ENCODE measurements at places on chromosomes 3 and 15.

GRCh38 chr3:76470285-76470684, 569.6 kb upstream of the ROBO2 start:
- no peak for DNase-seq

DNA sequence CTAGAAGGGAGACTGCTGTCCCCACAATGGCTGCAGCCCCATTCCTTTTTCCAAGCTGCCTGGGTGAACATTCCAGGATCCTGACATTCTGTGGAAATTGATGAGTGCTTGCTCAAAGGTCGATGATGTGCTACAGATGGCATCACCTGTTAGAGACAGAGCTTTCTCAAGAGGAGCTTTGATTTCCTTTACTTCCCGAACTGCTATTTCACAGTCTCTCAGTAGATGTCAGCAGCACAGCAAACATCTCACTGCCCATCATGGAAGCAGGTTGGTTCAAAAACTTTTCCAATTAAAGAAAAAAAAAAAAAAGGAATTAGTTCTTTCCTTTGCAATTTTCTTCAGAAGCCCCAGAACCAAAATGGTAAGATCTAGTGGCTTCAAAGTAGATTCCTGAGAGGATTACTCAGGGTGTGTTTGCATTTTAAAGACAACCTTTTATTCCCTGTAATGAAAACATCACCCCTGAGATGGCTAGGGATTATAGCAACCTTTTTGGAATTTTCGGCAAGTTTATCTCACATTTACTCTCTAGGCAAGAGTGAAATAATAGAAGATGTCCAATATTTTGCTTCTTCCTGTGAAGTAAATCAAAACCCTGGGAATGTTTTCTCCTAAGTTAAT, 44.8 kb downstream of the POLR2M start:
- DNase-seq: no peak

DNA sequence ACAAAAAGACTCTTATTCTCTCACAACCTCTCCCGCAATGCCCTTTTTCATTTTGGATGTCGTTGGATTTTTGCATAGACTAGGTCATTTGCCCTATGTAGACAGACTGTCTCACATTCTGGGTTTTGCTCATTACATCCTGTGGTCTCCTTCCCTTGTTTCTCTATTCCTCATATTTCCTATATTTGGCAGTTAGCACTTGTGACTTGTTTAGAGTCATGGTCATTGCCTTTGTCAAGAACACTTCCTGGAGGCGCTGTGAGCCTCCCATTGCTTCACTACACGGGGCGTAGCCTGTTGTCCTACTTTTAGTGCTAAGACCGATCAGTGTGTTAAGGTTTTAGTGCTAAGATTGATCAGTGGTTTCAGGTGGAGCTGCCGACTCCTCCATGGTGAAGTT, 16.1 kb upstream of the TATDN2 start:
- no peak for DNase-seq

DNA sequence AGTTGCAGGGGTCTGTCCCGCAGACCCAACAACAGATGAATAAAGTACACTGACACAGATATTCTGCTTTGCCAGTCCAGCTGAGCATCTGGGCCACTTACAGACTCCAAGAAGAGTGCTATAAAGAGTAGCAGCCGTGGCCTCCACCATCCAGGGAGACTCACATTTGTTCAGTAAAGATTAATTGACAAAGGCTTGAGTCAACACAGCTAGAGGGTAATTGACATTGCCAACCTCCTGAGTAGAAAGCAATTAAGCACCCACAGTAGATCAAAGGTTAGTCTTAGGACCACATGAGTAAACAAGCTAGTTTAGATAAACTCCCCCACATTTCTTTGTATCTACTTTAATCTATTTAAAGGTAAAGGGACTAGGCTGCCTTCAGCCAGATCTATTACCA, 16.3 kb upstream of the CRTC3 start:
- DNase-seq: no peak

- DNase-seq: no peak
Observed at GRCh38 chr15:38651328-38652038, 86.9 kb upstream of the RASGRP1 start.

DNA sequence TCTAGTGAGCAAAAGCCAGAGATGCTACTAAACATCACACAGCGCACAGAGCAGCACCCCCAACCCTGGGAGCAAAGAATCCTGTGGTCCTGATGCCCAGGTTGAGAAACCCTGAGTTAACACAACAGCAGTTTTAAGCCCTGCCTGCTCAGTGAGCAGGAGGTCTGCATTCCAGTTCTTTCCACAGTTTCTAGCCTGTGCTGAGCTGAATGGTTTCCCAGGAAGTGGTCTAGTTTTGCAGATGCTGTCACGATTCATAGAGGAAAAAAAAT, 171.1 kb upstream of the PROK2 start:
- DNase-seq: no peak

- no peak for DNase-seq
Observed at GRCh38 chr3:38397320-38397719, 50.7 kb downstream of the XYLB start.
